Spleen (tissue), 13 donors: ENCODE measurements at places on chromosomes 11 and 22. TPM values are rescaled to one million over a fixed set of nuclear protein-coding genes. Genes with fewer than 3 reads are reported as not detected.
A peak's percentile ranks its signal among the peaks of the same experiment; 100 is the strongest.

GRCh38 chr22:32795214-32795596 lies 6.3 kb upstream of the TIMP3 start:
- DNase-seq = no peak

DNA sequence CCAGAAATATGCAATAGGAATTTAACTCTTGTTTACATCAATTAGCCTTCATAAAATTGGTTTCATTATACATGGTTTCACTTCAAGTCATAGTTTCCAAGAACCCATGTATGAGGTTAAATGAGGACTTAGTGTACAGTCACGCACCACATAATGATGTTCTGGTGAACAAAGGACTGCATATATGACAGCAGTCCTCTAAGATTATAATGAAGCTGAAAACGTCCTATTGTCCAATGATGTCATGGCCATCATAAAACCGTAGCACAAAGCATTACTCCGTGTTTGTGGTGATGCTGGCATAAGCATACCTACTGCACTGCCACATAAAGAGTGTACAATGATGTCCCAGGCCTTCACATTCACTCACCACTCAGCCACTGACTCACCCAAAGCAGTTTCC lies 31.1 kb downstream of the SMCO4 start:
- DNase-seq = no peak

DNA sequence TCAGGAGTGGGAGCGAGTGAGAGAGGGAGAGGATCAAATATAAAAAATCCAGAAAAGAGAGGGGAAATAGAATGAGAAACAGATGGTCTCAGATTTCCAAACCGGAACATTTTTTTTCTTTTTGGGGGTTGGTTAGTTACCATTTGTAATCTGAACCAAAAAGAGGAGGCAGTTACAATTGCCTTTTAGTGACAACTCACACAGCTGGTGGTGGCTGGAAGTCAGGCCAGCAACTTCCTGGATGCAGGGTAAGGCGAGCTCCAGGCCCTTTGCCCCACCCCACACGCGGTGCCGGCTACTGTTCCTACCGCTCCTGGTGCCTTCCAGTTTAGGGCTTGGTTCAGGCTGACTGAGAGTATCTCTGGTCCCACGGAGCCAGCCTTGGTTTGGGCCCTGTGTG lies 21.0 kb upstream of the UBASH3B start:
- DNase-seq = peak; percentile 77

DNA sequence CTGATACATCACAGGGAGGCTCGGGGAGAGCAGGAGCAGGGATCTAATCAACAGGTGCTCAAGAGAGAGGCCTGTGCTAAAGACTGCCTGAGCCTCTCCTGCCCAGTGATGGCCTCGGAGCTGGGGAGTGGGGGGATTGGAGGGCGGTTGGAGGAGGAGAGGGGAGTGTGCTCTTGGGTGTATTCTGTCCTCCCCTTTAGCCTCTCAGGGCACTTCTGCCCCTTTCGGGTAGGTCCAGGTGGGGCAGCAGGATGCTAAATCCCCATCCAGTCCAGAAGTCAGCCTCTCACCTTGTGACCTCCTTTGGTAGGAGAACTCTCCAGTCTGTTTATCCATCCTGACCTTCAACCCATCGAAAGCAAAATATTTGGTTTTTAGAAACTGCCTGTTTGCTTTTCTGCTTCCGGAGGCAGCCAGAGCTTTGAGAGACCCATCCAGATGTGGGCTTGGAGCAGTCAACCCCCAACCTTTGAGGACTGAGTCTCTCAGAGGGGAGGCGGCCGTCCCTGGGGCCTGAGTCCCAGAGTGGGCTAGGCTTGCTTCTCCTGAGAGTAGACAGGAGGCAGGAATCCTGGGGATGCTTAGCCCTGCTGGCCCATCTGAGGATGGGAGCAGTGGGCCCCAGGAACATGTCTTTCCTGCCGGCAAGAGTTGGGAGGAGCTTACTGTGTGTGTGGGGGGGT lies 105.2 kb upstream of the SYT13 start:
- DNase-seq = no peak

CEP126 gene
- 3.8 TPM for total RNA-seq

OR52I1 gene
- not detected for total RNA-seq
